Caki2 (cell line): ENCODE measurements at places on chromosomes 5 and 9. TPM values are rescaled to one million over a fixed set of nuclear protein-coding genes. Genes with fewer than 3 reads are reported as not detected.

FBN2 gene
- not detected in 2 replicates for total RNA-seq

CDH18 gene
- total RNA-seq, result not detected in 2 replicates

SLC23A1 gene
- total RNA-seq, result 0.06 and 3.9 TPM in 2 replicates

ZNF483 gene
- total RNA-seq, result 0.96 and 3.1 TPM in 2 replicates
